ENCODE measurements at places on chromosomes 12 and 14. TPM values are rescaled to one million over a fixed set of nuclear protein-coding genes. Genes with fewer than 3 reads are reported as not detected.

GRCh38 chr14:36279306-36280190, 40.9 kb downstream of the MBIP start:
- no peaks in the 10 kb centered on the region for H3K36me3 ChIP-seq
- no peak overlapping the region for H3K4me3 ChIP-seq
- no peaks in the 10 kb centered on the region for H3K27me3 ChIP-seq
- no peak for DNase-seq

DNA sequence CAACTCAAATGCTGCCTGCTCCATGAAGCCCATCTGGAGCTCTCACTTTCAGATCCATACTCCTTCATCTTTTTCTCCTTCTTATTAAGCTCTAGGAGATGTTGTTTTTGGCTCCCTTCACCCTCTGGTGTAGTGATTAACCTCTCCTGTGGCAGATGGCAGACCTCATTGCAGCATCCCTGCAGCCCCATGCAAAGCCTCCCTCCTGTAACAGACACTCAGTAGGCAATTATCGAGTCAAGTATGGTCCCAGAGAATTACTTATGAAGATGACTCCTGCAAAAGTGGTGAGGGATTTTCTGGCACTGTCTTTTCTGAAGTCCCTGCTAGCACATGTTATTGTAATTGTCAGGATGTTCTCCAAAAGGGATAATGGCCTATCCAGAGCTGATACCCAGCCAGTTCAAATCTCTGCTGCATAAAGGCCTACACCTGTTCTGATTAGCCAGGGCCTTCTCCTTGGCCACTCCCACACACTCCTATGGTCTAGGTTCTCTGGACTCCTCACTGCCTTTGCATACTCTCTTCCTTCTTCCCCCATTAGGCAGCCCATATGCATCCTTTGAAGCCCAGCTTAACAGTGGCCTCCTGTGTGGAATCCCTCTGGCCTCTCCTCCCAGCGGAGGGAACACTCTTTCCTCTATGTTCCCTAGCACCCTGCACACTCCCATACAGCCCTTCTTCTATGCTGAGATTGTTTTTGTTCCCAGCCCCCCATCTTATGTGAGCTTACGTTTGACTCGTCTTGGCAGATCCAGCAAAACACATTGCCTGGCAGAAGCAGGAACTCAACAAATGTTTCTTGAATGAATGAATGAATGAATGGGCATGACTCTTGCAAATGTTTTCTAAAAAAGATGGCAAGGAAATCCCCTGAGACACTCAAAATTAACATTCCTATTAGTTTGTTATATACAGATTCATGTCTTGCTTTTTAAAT, 43.9 kb upstream of the MDM1 start:
- DNase-seq: no peak
- H3K4me3 ChIP-seq: no peak overlapping the region
- no peaks in the 10 kb centered on the region for H3K36me3 ChIP-seq
- no peaks in the 10 kb centered on the region for H3K27me3 ChIP-seq
- peaks cover 33% of the 10 kb centered on the region for H3K4me1 ChIP-seq
- no peak overlapping the region for H3K27ac ChIP-seq

MANSC4 gene
- total RNA-seq: not detected

DNA sequence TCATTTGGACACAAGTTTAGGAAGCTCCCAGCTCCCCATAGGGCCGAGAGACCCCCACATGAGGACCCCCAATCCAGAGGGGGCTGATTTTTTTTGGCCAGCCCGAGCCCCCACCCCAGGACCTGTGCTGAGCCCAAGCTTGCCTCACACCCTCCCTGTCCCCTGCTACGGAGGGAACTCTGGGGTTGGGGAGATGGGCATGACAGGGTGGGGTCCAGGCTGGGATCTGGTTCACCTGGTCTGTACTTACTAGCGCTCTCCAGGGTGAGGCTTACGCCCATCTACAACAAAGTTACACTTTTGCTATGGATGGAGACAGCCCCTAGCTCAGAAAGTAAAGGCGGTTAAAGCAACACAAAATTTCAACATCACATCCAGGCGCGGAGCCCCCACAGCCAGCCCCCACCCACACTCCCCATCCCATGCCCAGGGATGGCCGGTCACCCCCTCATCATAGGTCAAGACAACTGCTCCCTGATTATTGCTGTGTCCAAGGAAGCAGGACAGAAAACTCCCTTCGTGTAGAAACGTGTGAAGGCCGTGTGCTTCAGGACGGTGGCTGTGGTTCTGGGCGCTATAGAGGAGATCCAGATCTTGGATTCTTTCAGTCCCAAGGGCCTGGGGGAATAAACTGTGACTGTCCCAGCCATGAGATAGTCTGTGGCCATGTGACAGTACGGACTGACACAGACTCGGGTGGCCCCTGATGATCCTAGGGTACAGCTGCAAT, 10.7 kb downstream of the SLC25A29 start:
- no peak for DNase-seq
- peaks cover 37% of the 10 kb centered on the region for H3K36me3 ChIP-seq
- H3K4me3 ChIP-seq: no peak overlapping the region

DNA sequence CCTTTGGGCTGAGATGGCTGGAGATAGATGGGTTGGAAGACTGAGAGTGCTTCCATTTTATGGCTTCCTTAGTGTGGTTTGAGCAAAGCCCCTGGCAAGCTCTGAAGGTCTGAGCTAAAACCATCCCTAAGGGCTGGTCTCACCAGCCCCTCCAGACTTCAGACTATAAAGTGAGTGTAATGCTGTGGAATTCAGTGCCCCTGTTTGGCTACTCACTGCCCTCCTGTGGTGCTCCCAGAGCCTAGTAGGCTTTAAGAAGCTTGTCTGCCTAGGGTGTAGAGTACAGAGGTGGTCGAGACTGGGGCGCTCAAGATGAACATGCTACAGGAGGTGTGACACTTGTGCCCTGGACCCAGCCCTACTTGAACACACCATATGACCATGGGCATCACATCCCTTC, 246.7 kb upstream of the FKBP4 start:
- no peak overlapping the region for H3K27ac ChIP-seq
- no peak overlapping the region for H3K4me3 ChIP-seq
- DNase-seq: no peak
- H3K27me3 ChIP-seq: no peaks in the 10 kb centered on the region
- H3K36me3 ChIP-seq: peaks cover 15% of the 10 kb centered on the region

- H3K27me3 ChIP-seq: no peaks in the 10 kb centered on the region
- no peak overlapping the region for H3K27ac ChIP-seq
- no peak for DNase-seq
- H3K4me1 ChIP-seq: peaks cover 6% of the 10 kb centered on the region
These were observed 140.9 kb downstream of the PHLDA1 start for GRCh38 chr12:75890660-75891059.

TMEM179 gene
- 0.92 TPM for total RNA-seq

DNA sequence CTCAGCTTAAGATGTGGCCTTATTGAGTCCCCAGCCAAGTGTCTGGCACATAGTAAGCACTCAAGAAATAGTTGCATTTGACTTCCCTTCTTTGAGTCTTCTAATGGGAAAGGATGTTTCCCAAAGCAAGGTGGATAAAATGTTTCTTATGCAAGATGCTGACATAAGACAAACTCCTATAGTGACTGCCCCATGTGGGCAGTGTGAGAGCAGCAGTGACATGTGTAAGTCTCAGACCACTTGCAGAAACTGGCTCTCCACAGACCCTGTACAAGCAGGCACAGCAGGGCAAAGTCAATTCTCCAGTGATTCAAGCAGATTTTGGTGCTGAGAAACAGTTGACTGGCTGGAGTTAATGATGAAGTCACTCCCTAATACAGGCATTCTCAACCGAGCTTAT, 255.3 kb downstream of the ANO2 start:
- no peak overlapping the region for H3K27ac ChIP-seq
- peaks cover 9% of the 10 kb centered on the region for H3K4me1 ChIP-seq
- no peak for DNase-seq
- H3K4me3 ChIP-seq: no peak overlapping the region
- no peaks in the 10 kb centered on the region for H3K27me3 ChIP-seq

GRCh38 chr12:109179927-109180326, 63.5 kb downstream of the ACACB start:
- peaks cover 81% of the 10 kb centered on the region for H3K36me3 ChIP-seq
- H3K27ac ChIP-seq: no peak overlapping the region
- DNase-seq: no peak
- no peaks in the 10 kb centered on the region for H3K4me1 ChIP-seq
- H3K4me3 ChIP-seq: no peak overlapping the region

GPR68 gene
- not detected for total RNA-seq

DNA sequence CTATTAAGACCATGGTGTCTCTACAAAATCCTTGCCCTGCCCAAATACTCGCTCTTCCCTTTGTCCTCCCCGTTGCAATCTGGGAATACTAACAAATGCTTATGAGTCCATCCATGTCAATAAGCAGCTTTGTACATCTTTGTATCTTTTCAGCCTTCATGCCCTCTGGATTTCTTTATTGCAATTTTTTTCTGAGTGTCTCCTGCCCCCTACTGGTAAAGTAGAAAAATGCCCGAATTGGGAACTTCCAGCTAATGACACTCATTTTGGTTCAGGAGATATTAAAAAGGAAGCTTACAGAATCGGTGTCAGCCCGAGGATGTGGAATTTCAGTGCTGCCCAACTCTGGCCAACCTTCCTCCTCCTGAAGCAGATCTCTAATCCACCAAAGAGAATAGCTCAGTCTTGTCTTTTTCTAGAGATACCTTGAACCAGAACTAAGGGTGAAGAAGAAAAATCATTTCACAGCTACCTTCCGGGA, 46.0 kb downstream of the SH2B3 start:
- no peaks in the 10 kb centered on the region for H3K27me3 ChIP-seq
- peaks cover 10% of the 10 kb centered on the region for H3K4me1 ChIP-seq
- H3K4me3 ChIP-seq: no peak overlapping the region
- peaks cover 99% of the 10 kb centered on the region for H3K36me3 ChIP-seq

KLRK1 gene
- 2.0 TPM for total RNA-seq

Measured in stomach (tissue), 19 donors.